Sigmoid colon (tissue), 7 donors: ENCODE measurements at places on chromosomes 3 and 15. TPM values are rescaled to one million over a fixed set of nuclear protein-coding genes. Genes with fewer than 3 reads are reported as not detected.

GRCh38 chr3:65897766-65898165, 141.0 kb downstream of the MAGI1 start:
- DNase-seq: no peak

TM4SF1 gene
- polyA plus RNA-seq: 38.4 TPM

DNA sequence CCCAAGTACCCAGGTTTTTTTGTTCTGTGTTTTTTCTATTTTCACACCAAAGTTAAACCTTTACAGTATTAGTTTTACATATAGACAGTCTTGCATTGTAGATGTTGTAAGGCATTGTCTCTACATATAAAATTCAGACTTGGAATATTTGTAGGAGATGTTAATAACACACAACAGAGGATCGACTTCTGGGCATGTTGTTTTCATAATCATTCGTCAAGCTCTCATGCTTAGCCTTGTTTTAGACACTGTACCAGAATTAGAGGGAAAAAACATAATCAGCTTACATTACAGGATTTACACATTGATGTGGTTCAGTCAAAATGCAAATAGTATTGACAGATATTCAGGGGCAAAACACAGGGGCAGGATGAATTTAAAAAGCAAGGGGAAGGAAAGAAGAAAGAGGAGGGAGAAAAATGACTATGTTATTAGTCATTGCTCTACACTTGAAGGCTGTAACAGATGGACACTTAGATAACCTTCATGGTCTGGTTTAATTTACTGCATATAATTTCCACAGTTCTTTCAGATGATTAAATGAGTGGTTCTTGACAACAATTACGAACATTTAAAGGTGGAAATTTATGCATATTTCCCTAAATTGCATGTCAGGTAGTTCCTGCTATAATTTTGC, 7.5 kb downstream of the CMSS1 start:
- DNase-seq: no peak

- no peak for DNase-seq
Observed at GRCh38 chr3:143975554-143976152, 4.0 kb downstream of the DIPK2A start.

NMB gene
- 1.2 TPM for polyA plus RNA-seq

GRCh38 chr3:138137861-138138260, 5.7 kb upstream of the A4GNT start:
- DNase-seq: no peak

XCR1 gene
- 3.5 TPM for polyA plus RNA-seq

PLSCR2 gene
- not detected for polyA plus RNA-seq

IGDCC3 gene
- 0.12 TPM for polyA plus RNA-seq

DNA sequence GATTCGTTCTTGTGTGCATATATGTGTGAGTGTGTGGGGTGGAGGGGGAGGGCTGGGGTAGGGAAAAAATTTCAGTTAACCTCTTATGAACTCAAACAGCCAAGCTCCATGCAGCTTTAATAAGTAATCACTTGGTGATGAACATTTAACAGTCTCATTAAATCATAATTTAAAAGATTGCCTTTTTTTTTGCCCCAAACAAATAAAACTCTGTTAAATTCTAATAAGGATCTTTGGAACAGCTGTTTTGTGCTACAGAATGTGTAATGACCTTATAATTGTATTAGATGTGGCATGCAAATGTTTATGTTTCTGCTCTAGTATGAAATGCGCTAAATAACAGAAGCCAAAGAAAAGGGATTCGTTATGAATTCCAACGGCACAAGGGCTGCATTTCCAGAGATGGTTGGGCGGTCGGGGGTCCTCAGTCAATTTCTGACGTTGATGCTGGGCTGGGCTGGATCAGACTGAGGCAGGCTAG, 80.0 kb upstream of the RORA start:
- no peak for DNase-seq

- DNase-seq: no peak
Observed at GRCh38 chr3:186930641-186931531, 560 bp downstream of the ST6GAL1 start.

- no peak for DNase-seq
Observed at GRCh38 chr3:27545061-27545460, 60.9 kb upstream of the SLC4A7 start.

- DNase-seq: no peak
Observed at GRCh38 chr3:193732827-193733226, 139.8 kb downstream of the OPA1 start.

CCR8 gene
- not detected for polyA plus RNA-seq

- DNase-seq: no peak
Observed at GRCh38 chr15:53974121-53974520, 4.1 kb upstream of the UNC13C start.

GRCh38 chr15:63833021-63833696, 589 bp downstream of the HERC1 start:
- DNase-seq: peak; percentile 73

PLA2G4B gene
- not detected for polyA plus RNA-seq

RNU5B-1 gene
- not detected for polyA plus RNA-seq

DNA sequence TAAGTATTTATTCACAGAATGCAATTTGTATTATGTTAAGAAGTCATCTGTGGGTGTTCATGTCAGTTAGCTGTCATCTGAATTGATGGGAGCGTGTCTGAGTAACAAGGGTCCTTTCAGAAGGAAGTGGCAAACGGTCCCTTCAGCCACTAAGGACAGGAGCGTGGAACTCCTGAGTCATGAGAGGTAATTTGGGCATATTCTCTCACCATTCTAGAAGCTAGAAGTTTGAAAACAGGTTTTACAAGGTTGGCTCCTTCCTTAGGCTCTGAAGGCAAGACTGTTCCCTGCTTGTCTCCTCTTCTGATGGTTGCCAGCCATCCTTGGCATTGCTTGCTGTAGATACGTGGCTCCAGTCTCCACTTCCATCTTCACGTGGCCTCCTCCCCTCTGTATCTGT, 19.7 kb downstream of the ABHD2 start:
- DNase-seq: peak; percentile 75

DNA sequence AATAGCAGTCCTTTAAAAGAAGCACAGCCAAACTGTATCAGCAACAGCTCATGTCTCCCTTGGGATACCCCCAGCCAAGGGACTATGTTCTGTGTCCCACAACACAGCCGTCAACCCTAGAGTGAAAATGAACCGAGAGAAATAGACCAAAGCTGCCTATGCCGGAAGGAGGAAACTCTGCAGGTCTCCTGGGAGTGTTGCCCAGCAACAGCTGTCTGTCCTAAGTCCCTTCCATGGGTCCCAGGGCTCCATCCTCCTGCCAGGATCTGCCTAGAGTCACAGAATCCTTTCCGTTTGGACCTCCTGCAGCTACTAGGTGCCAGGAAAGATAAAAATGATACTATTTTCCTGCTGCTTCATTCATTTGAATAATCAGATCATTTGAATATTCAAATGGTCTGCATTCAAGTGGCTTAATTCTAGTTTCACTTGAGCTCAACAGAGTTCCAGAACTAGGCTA, 53.1 kb downstream of the TRANK1 start:
- no peak for DNase-seq

- DNase-seq: peak; percentile 78
Observed at GRCh38 chr15:90154861-90155626, 46.1 kb upstream of the SEMA4B start.

DNA sequence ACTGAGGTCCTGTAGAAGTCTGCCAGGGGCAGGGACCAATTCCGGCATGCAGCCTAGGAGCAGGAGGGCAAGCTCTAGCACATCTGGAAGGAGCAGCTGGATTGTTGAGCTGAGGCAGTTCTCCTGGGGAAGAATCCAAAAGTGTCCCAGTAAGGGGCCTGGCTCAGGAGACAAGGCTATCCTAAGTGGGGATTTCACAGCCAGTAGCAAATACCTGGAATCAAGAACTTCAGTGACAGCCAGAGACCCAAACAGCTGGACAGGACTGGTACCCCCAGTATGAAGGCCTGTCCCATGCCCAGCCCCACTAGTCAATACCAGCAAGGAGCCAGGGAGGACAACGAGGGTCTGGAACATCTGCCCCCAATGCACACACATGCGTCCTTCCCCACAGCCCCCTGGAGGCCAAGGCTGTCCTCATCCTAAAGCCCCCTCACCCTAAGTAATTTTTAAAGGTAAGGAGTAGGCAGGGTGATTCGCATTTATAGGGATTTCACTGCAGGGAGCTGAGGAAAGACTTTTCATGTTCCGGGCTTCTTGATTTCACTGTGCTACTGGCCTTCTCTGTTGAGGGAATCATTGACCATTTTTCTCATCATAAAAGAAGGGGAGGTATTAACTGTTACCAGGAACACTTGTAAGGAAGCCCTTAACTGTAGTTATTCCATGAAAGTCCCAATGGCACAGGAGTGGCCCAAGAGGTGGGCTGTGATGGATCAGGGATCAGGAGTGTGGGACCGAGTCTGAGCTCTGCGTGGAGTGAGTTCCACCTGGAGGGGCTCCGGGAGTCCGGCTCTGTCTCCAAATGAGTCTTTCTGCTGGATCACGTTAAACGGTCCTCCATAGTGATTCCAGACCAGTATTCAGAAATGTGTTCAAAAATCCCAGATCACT, 2.6 kb upstream of the CHSY1 start:
- DNase-seq: no peak

- DNase-seq: no peak
Observed at GRCh38 chr3:16467393-16467792, 46.1 kb downstream of the RFTN1 start.

DNA sequence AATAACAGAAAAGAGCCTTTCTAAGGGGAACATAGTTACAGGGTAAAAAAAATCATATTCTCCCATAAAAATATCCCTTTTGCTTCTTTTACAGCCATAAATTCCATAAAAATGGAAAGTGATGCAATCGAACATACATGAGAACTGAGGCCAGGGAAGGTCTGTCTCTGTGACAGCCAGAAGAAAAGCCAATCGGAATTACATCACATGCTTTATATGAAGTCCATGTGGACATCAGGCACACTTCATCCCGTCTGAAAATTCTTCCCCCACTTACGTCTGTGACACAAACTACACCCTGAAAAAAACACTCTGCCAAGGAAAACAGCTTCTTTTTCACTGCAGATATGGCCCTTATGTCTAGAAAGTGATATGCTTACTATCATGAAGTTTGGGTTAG, 323.5 kb downstream of the ERC2 start:
- no peak for DNase-seq

ISG20 gene
- 153 TPM for polyA plus RNA-seq

PLXND1 gene
- polyA plus RNA-seq: 42.0 TPM

- DNase-seq: no peak
Observed at GRCh38 chr3:51709675-51710074, 2.8 kb downstream of the GRM2 start.

DNA sequence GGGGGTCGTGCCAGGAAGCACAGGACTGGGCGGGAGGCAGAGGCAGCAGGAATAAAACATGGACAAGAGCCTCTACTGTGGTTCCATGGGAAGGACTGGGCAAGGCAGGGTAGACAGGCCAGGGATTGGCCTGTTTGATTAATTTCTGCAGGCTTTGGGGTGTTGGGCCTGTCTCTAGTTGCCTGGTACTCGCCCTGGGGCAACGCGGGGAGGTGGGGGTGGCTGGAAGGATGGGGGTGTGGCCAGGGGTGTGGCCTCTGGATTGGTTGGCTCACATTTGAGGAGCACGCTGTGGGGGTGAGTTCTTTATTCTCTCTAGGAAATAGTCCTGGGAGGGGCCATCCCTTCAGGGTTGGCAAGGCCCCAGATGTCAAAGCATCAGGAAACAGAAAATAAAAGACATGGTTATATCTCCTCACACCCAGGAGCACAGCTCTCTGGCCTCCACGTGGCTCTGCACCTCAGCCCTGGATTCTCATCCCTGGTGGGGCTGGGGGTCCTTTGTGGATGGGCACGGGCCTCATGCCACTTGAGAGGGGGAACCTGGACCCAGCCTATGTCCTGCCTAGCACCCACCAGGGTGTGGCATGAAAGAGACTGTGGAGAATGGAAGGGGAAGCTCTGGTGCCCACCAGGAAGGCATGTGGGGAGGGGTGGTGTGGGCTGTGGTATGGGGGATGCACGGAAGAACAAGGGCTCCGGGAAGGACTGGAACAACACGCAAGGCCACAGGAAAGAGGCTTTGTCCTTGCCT, 223.0 kb upstream of the LYSMD4 start:
- peak; percentile 50 for DNase-seq

COL6A5 gene
- polyA plus RNA-seq: not detected

- no peak for DNase-seq
Observed at GRCh38 chr3:9102240-9102981, 139.1 kb upstream of the RAD18 start.

STRA6 gene
- 0.50 TPM for polyA plus RNA-seq

- DNase-seq: no peak
Observed at GRCh38 chr15:91711384-91712033, 142.0 kb upstream of the SLCO3A1 start.

ITGB5 gene
- polyA plus RNA-seq: 27.0 TPM

MEGF11 gene
- 0.04 TPM for polyA plus RNA-seq

GRCh38 chr15:29142129-29142747, 127.4 kb downstream of the NSMCE3 start:
- no peak for DNase-seq

EFHB gene
- 0.47 TPM for polyA plus RNA-seq

ADGRG7 gene
- 1.2 TPM for polyA plus RNA-seq

MESP2 gene
- not detected for polyA plus RNA-seq

DNA sequence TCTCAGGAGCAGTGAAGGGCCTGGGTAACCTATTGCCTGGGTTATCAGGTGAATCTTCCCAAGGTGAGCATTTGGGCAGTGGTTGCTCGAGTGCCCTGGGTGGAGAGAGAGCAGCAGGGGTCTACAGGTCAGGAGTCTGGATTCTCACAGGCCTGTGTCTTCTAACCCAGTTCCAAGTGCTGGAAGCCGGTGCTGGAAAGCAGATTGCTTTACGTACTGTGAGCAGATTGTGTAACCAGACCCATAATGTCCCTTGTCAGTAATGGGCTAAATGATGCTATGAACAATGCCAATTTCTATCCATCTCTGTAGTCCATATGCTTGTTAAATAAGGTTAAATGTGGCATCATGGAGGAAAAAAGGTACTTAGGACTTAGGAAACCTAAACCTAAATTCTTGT, 106.5 kb downstream of the TPRG1 start:
- no peak for DNase-seq

DNA sequence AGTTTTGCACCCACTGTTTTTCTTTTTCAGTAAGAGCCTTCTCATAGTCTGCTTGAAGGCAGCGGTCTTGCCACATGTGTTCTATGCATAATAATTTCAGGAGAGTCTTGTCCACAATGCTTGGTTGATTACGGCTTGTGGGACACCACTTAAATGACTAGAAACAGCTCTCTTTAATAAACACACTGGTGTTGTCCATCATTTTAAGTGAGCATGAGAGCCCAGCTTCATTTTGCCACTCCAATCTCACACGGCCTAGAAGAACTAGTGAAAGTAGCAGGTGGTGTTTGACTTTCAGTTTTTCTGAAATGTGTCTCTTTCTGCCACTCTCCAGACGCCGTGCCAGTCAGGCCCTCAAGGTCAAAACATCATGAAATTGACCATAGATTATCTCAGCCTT, 292.1 kb downstream of the LPP start:
- DNase-seq: no peak

- no peak for DNase-seq
Observed at GRCh38 chr15:64522226-64522823, 61.9 kb downstream of the ZNF609 start.

DCBLD2 gene
- 3.5 TPM for polyA plus RNA-seq

SCN11A gene
- polyA plus RNA-seq: under 0.01 TPM

DNA sequence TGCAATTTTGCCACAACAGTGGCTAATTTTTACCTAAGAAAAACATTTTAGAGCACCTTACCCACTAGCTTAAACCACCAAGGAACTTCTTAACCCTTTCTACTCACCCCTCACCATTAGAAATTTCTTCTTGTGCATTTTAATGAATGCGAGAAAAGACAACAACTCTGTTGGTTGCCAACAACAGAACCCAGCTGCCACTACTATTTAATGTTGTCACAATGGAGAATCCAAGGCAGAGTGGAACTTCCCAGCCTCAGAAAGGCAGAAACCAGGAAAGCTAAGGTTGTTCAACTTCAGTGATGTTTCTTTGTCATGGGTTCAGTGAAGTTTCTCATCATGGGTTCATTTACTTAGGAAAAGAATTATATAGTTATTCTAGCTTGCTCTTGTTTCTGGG, 325.2 kb upstream of the ARL6 start:
- no peak for DNase-seq

TGM5 gene
- polyA plus RNA-seq: not detected
